ENCODE measurements at places on chromosomes 5 and 9.

DNA sequence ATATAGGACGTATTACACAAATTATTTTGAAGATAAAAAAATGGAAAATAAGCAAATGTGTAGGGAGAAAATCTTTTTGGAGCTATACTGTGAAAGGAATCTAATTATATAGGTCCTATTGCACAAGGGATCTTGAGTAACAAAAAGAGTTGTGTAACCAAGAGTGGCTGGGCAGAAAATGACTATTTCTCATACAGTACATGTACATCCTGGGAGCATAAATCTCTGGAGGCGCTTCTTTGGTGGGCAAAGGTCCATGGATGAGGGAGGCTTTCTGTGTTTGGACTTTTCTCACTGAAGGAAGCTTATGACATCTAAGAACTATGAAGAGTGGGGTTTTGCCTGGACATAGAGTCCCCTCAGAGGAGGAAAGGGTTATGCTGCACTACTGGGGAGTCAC is 29.8 kb downstream of the ANKS6 start:
- no peak for DNase-seq

GRCh38 chr5:159206818-159207217 is 2.5 kb downstream of the RNF145 start:
- no peak for DNase-seq

DNA sequence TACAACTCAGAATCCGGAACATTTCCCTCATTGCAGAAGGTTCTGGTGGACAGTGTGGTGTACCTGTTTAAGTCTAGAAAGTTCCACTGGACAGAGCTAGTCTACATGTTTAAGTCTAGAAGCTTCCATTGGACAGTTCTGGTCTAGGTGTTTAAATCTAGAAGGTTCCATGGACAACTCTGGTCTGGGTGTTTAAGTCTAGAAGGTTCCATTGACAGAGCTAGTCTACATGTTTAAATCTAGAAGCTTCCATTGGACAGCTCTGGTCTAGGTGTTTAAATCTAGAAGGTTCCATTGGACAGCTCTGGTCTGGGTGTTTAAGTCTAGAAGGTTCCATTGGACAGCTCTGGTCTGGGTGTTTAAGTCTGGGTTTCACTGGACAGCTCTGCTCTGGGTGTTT is 25.0 kb downstream of the CCDC187 start:
- DNase-seq = no peak

DNA sequence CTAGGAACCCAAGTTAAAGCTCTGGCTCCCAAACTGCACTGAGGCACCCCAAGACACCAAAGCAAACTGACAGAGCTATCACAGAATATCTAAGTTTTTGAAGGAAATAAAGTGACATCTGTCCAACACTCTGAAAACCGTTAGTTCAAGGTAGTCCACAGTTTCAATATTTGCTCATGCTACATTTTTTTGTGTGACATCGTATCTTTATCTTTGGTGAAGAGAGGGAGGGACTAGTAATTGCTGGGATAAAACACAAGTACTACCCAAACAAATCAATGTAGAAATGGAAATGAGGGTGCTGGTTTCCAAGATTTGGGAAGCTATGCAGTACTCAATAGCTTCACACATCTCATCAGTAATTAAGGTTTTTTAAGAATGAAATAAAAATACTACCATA is 20.6 kb downstream of the LIFR start:
- no peak for DNase-seq

- DNase-seq = no peak
These were observed 1.5 kb downstream of the LCN2 start for GRCh38 chr9:128150594-128151308.

DNA sequence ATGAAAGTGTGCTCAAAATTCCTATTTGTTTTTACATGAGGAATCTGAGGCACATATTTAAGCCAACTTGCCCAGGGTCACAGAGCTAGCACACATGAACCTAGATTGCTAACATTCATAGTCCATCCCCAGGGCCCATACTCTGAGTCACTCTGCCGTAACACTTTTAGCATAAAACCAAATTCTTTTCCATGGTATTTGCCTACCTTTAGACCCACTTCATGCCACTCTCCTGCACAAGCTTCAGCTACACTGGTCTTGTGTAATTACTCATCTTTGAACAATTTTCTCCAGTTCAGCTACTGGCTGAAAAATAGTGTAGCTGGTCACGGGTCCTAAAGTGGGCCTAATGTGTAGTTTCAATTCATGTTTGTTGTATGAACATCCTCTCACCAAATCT is 200.7 kb downstream of the SLC12A2 start:
- peak; percentile 61 for DNase-seq

DNA sequence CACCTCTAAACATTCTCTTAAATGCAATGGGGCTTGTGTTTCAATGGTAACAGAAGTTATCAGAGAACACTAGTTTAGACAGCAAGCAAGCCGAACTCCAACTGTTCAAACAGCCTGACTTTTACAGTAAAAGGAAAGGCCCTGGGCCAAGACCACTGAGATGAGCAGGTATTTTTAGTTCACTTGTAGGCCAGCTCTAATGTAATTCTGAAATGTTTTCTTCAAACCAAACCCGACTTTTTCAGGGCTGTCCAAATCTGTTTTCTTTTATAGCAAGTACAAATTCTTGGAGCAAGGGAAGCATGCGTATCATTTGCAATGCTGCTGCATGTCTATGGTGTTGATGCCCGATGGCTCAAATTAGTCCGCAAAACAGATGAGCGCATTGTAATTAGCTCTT is 192.9 kb downstream of the SLF1 start:
- DNase-seq = no peak

- DNase-seq = no peak
These were observed 6.9 kb upstream of the ZBTB43 start for GRCh38 chr9:126797903-126798302.

DNA sequence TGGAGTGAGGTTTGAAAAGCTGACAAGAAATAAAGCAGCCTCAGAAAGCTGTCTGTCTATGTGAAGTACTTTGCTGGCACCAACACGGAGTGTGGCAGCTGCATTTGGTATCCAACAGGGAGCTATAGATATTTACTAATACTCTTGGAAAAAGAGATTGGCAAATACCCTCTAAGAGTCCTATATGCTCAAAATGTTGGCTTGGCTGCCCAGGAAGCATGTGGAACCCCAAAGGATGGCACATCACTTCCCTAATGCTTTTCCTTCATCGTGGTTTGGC is 398.3 kb downstream of the TLE4 start:
- DNase-seq = no peak

- DNase-seq = no peak
These were observed 14.7 kb upstream of the OMD start for GRCh38 chr9:92438900-92439526.

DNA sequence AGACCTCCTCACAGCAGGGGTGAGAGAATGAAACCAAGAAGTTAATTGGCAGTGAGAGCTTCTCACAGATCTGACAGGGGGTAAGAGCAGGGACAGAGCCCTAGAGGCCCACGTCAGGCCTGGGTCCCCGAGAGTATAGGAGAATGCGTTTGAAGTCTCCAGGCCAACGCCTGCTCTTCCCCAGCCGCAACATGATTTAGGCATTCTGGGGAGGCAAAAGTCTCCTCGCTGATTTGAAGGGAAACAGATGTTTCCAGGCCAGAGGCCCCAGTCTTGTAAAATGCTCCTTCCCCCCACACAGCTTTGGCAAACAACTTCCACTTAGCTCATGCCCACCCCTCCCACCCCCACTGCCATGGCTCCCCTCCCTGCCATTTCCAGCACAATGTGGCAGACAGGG is 239.2 kb upstream of the TRIM32 start:
- DNase-seq = no peak

DNA sequence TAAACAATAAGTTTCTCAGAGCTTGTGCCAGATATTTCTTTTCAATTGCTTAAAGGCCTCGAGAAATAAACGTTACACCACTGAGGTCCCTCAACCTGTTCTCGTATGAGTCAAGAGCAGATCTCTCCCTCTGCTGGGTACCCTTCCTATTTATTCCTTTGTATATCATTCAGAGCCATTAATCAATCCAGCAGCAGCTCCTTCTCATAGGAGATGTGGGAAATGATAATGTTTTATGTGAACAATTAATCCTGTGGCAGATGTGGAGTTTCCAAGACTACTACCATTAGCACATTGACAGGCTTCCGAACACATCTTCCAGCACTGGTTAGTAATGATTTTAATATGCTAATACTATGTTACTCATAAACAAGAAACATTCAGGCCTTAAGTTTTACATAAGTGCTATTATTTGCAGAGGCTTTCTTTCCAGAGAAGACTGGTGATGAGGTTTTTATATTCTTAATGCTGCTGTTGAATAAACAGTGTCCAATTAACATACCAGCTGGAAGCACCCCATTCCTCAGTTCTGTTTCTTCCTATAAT is 196.5 kb downstream of the ZNF608 start:
- no peak for DNase-seq

GRCh38 chr9:76218886-76219445 is 175.3 kb downstream of the RFK start:
- DNase-seq = no peak

- DNase-seq = no peak
These were observed 82.4 kb upstream of the ADAMTS2 start for GRCh38 chr5:179427676-179428056.

DNA sequence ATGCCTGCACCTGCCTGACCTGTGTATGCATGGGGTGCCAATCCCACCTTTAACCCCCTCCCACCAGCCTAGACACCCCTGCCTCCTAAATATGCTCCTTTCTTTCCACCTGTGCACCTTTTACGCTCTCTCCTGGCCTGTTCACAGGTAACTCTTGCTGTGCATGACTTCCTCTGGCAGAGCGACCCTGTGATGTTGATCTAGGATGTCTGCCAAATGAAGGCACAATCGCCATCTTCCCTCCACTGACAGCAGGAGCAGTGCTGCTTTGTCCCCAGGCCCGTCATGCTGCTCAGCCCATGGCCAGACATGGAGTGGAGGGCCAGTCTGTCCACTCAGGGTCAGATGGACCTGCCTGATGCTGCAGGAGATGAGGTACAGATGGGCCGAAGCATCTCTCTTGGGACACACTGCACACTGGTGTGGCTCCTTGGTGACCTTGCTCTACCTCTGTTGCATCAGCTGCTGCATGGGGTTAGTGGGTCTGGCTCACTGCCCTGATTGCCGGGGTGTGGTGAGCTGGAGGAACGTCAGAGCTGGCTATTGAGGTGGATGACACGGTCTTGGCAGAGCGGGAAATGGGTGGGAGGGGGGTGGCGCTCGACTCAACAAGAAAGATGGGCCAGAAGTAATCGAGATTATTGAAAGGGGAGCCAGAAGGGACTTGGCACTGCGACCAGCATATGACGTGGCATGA is 101.7 kb upstream of the PITX1 start:
- no peak for DNase-seq

GRCh38 chr5:172043865-172044264 is 37.4 kb upstream of the FBXW11 start:
- DNase-seq = no peak

GRCh38 chr5:89095341-89095740 is 212.4 kb upstream of the MEF2C start:
- no peak for DNase-seq

DNA sequence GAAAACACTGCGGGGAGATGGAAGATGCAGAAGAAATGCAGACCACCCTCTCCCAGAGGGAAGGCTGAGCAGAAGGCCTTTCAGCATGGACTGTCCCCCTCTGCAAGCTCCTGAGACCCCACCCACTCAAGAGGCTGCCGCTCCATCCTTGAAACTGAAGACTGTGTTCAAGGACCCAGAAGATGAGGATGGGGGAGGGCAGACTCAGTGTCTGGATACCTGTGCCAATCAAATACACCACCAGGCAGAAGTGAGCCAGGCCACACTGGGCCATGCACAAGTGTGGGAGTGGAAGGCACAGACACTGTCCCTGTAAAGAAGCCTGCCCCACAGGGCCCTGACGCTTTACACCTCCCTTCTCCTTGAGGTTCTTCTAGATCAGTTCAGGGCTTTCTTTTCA is 40.0 kb upstream of the IPPK start:
- DNase-seq = no peak

- no peak for DNase-seq
These were observed 224.6 kb downstream of the SYK start for GRCh38 chr9:91026266-91026665.

DNA sequence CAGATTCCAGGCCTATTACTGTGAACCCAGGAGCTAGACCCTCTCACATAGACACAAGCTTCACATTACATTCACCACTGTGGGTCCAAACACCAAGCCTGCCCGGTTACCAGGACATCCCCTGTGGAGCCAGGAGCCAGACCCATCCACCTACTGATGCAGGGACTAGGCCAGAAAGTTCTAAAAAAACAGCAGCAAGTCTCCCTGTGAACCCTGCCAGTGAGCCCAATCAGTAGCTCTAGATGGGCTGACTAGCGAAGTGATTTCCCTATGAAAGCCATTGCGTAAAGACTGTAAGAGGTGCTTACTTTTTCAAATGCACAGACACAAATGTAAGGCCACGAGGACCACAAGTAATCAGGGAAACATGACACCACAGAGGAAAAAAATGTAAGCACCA is 352.3 kb downstream of the TMEM161B start:
- DNase-seq = no peak

GRCh38 chr9:8718121-8718725 is 918.6 kb upstream of the DMAC1 start:
- DNase-seq = no peak

DNA sequence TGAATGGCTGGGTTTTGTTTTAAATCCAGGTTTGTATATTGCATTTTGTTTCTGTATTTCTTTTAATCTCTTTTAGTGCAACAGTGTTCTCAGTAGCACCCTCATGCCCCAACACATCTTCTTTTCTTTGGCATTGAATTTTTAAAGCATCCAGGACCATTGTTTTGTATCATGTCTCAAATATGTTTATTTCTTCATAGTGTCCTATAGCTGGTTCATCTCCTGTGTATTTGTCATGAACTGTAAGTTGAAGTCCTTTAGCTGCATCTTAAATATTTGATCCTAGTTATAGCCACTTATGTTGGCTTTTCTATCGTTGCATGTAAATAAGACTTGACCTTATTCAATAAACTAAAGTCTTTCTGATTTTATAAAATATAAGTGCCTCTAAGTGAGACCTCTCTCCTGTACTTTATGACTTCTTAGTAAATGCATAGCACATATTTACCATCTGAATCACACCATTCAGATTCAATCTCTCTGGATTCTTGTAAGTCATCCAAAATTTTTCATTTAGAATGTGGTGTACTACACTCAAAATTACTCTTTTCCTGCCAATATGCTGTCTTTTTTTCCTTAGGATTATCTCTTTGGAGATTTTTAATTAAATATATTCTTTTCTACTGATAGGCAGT is 21.0 kb upstream of the ERCC6L2 start:
- no peak for DNase-seq

- DNase-seq = peak; percentile 86
These were observed 34.7 kb upstream of the MIER3 start for GRCh38 chr5:56986626-56986947.

DNA sequence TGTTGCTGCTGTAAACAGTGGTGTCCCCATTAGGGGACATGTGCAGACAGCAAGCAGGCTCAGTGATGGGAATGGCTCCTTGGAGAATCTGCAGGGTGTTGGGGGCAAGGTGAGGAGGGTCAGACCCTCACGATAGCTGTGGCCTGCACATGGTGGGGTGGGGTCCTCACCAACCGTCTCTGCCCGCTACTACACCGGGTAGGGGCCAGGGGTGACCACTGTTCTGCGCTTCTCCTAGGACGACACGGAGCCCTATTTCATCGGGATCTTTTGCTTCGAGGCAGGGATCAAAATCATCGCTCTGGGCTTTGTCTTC is 4.9 kb downstream of the CACNA1B start:
- DNase-seq = no peak

All from epithelial cell of proximal tubule (primary cell).